Activated CD4-positive, alpha-beta T cell treated with anti-CD3 and anti-CD28 coated beads, Interleukin-2, amount 50 U/mL, for 4 hours (primary cell): ENCODE measurements at places on chromosomes 12 and 14.

DNA sequence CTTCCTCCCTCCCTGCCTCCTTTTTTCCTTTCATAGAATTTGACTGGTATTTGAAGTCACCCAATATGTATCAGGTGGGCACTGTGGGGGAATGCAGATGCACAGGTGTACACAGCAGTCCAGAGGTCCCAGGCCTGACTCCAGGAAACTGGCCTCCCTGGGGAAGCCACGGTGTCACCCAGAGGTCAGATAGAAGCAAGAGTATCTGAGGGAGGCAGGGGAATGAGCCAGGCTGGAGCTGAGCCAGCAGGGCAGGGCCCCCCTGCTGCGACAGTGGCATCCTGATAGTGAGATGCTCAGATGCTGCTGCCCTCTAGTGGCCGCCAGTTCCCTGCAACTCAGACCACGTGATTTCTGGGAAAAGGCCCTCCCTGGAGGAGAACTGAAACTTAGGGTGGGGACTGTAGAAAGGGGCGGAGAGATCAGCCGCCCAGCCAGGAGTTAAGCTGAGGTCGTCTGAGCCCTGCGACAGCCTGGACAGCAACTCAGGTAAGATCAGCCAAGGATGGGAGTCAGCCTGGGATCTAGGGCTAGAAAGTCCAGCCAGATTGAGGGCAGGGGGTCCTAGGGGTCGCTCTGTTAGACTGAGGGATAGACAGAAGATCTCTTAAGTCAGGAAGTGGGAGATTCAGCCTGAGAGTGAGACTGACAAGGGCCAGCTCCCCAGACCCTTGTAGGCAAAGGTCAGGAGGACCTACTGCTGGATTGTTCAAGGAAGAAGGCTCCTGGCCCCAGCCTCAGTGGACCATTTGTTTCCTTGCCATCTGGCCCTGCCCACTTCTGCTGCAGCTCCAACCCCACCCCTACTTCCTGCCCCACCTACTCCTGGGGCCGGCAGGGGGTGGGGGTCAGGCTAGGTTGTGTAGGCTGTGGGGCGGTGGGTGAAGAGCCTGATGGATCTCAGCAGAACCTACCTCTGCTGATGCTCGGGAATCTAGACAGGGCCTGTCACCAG lies at the start of gene IRF9:
Gene IRF9 (plus strand): TSS at position 416 of the 955 bp plus-strand sequence. CDS start 880 bp downstream, outside the sequence.
- peak; percentile 97 for DNase-seq

- no peak for DNase-seq
Measured at GRCh38 chr12:84910549-84911241, 1.9 kb downstream of the SLC6A15 start.

- DNase-seq = no peak
Measured at GRCh38 chr12:127899971-127900370, 367.0 kb upstream of the TMEM132C start.

GRCh38 chr14:106115401-106115800 lies 589.0 kb downstream of the TMEM121 start:
- no peak for DNase-seq

GRCh38 chr14:63510538-63510937 lies 32.6 kb downstream of the PPP2R5E start:
- DNase-seq = no peak

- DNase-seq = no peak
Measured at GRCh38 chr12:40020261-40020691, 85.6 kb downstream of the SLC2A13 start.

- no peak for DNase-seq
Measured at GRCh38 chr12:50708631-50709030, 55.3 kb upstream of the ATF1 start.

GRCh38 chr12:98385641-98386040 lies 129.7 kb upstream of the TMPO start:
- no peak for DNase-seq

DNA sequence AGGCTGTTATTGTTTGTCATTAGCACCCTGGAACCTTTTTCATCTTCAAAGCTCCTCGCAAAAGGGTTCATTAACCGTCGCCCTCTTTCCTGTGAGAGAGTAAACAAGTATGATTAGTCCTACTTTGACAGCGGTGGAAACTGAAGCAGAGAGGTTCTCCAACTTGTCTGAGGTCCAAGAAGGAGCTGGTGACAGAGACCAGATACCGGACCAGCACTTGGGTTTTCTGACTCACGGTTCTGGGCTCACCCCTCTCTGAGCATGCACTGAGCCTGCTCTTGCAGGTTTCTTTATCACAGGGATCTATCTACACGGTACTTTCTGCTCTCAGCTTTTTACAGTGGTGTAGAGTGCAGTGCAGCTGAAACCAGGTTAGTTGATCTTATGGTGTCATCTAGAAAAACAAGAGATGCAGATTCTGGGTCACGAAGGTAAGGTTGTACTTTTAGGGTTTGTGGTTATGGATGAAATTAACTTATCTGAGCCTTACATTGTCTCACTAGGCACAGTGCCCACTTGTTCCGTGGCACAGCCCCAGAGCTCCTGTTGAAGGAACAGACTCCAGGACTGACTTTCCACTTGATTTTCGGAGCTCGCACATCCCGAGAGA lies 62.1 kb downstream of the PPP2R5C start:
- DNase-seq = peak; percentile 64

DNA sequence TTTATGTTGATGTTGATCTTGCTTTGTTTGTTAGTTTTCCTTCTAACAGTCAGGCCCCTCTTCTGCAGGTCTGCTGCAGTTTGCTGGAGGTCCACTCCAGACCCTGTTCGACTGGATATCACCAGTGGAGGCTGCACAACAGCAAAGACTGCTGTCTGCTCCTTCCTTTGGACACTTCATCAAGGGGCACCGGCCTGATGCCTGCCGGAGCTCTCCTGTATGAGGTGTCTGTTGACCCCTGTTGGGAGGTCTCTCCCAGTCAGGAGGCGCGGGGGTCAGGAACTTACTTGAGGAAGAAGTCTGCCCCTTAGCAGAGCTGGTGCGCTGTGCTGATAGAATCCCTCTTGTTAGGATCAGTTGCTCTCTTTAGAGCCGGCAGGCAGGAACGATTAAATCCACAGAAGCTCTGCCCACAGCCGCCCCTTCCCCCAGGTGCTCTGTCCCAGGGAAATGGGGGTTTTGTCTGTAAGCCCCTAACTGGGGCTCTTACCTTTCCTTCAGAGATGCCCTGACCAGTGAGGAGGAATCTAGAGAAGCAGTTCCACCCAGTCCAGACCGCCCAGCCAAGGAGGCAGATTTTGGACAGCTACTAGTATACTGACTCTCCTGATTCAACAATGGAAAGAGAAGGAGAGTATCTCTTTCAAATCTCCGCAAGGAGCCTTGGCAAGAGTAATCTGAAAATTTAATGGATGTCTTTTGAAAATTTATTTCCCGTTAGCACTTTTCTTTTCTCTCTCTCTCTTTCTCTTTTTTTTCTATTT lies 25.2 kb downstream of the MIA2 start:
- no peak for DNase-seq

GRCh38 chr14:54562334-54562733 lies 4.6 kb upstream of the SAMD4A start:
- no peak for DNase-seq

DNA sequence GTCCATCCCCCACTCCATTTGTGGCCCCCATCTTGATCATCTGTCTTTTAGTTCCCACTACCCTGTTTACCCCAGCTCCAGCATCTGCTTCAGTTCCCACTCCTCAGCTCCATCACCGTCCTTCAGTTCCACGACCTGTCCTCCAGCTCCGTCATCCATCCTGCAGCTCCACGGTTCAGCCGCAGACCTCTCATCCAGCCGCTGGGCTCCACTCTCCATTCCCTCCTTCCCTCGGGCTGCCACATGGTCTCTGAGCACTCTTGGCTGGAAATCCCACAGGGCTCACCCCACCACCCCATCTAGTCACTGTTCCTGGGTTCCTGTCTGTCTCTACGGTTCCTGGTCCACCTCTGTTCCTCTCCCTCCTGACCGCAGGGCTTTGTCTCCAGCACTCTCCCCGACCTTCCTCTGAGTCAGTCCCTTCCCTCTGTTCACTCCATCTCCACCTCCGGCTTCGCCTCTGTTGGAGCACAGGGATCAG lies 3.3 kb upstream of the P3H3 start:
- no peak for DNase-seq

DNA sequence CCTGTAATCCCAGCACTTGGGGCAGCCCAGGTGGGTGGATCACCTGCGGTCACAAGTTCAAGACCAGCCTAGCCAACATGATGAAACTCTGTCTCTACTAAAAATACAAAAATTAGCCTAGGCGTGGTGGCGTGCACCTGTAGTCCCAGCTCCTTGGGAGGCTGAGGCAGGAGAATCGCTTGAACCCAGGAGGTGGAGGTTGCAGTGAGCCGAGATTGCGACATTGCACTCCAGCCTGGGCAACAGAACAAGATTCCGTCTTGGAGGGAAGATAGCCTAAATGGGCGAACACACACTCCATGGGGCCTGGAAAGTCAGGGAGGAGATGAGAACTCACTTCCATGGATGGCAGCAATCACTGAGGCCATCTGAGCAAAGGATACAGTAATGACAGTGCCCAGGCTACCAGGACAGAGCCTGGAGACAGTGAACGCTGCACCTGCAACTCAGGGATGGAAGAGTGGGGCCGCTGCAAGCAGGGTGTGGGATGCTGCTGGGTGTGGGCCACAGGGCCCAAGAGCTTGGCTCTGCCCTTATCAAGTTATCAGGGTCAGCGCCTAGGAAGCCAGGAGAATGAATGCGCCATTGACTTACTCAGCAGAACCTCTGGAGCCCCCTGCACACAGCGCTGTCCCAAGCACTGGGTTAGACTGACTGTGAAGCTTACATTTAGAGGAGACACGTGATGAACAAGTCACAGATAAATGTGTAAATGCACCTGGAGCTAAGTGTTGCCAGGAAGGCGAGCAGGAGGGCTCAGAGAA lies 28.9 kb downstream of the FOXN3 start:
- no peak for DNase-seq

DNA sequence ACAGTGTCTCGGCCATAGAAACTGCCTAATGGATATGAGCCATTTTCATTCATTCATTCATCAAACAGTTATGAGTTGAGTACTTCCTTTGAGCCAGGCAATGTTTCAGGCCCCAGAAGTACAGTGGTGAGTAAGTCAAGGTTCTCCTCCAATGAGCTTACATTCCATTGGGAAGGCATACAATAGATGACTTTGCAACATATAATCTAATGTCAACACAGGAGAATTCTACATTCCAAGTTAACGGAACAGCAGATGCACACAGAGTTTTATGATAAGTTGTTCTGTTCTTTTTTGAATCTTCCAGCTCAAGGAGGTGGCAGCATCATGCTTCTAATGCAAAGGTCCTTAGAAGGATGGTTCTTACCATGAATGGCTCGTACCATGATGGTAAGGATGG lies 3.2 kb upstream of the RFC5 start:
- no peak for DNase-seq

- no peak for DNase-seq
Measured at GRCh38 chr14:105486163-105486973, at the start of gene CRIP1. TSS of gene CRIP1 (plus strand) at chr14:105486886. CDS start at chr14:105487260, 374 bp downstream.

- DNase-seq = no peak
Measured at GRCh38 chr12:3140284-3140683, 63.1 kb downstream of the TSPAN9 start.

GRCh38 chr12:91381309-91381804 lies 198.7 kb upstream of the DCN start:
- no peak for DNase-seq
